CD8-positive, alpha-beta memory T cell (primary cell): ENCODE measurements at places on chromosomes 6 and 20.
A peak's percentile ranks its signal among the peaks of the same experiment; 100 is the strongest.

DNA sequence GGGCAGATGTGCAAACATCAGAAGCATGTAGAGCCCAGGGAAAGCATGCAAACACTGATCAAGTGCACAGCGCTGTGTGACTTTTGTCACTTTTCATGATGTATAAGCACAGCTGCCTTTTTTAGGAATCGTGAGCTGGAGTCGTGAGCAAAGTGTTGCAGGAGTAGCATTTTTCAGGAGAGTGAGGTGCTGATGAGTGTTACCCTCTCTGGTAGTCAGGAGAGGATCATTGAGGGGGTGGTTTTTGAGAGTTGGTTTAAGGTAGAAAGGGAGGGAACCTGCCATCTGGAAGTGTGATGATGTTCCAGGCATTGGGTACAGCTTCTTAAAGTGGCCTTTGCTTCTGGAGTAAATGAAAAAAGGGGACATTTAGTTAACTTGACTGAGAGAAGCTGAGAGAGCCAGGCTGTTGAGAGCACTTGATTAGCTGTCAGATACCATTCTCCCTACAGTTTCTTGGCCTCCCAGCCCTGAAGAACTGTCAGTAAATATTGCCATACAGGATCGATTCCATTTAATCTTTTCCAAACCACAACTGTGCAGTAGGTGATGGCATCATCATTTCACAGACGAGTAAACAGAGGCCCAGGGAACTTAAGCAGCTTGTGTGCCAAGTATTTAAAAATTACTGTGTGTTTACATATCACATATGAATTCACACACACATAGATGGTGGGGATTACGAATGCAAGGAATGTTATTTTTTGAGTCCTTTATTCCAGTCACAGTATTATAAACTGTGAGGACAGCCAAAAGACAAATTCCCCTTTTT is 28.9 kb downstream of the TPD52L1 start:
- no peak for DNase-seq

GRCh38 chr6:74605922-74606581 is 599.8 kb downstream of the COL12A1 start:
- no peak for DNase-seq

GRCh38 chr6:124879110-124879991 is 82.9 kb upstream of the RNF217 start:
- no peak for DNase-seq

DNA sequence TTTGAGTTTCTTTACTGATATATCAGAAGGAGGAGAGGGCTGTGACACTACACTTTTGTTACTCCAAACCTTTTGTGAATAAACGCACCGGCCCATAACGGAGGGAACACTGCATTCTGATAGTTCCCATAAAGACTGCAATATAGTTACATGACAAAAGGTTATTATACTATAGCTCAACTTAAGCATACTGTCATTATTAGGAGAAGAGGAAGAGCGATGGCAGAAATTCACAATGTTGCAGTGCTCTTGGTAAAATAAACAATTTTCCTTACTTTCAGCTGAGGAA is 2.3 kb upstream of the PDE10A start:
- DNase-seq, result no peak

DNA sequence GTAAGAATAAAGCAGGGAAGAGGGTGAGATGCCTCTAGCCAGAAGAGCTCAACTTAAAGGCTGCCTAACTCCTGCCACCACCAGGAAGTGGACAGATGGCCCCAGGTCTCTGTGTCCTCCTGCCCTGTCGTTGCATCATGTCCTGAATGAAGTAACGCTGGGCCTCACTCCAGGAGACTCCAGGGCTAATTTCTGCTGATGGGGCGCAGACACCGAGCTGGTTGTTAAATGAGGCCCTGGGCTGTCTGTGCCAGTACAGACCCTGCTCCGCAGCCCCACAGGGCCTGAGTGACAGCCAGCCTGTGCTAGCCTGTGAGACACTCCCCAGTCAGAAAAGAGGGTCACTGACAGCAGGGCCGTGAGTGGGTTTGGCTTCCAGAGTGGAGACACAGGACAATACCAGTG is 6.5 kb downstream of the IP6K3 start:
- no peak for DNase-seq

- peak; percentile 41 for DNase-seq
Observed at GRCh38 chr6:137571854-137572253, 77.7 kb upstream of the OLIG3 start.

DNA sequence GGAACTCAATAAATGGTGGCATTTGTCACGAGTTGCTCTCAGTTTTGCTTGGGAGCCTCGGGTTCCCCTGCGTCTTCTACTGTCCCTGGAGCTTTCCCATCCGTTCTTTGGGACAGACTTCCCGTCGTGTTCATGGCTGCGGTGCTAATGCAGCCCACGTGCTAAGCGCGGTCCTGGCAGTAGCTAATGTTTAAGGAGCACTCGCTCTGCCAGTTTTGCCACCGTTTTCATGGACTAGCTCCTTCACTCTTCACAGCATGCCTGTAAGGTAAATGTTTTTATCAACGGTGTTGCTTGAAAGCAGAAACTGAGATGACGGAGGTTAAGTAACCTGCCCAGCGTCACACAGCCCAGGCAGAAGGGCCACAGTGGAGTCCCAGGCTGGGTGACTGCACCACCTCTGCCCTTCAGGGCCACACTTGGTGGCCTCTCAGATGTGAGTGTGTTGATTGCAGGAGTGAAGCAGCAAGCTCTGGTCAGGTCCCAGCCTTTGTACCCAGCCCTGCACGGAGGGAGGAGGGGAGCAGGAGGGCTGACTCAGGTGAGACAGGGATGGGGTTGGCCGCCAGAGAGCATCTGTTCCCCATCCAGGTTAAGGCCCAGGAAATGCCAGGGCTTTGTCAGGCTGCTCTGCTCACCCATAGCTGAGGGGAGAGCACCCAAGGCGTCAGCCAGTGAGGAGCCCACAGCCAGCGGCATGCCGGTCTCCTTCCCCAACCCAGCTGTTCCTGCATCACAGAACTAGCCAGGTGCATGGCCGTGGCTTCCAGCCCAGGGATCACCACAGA is 181.8 kb downstream of the ZMYND8 start:
- no peak for DNase-seq

GRCh38 chr6:148857798-148858390 is 111.1 kb downstream of the UST start:
- no peak for DNase-seq

GRCh38 chr20:36372666-36373065 is 66.5 kb downstream of the DLGAP4 start:
- no peak for DNase-seq

- DNase-seq, result no peak
Observed at GRCh38 chr6:6758915-6759654, 170.6 kb downstream of the LY86 start.

DNA sequence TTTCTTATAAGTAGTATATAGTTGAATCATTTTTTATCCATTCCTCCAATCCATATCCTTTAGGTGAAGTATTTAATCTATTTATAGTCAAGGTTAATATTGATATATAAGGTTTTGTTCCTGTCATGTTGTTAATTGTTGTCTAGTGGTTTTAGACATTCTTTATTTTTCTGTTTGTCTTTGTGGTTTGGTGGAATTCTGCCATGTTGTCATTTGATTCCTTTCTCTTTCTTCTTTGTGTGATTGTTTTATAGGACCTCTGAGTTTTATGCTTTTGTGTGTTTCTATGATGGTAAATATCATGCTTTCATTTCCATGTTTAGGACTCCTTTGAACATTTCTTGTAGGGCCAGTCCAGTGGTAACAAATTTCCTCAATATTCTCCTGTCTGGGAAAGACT is 450.3 kb upstream of the BTBD3 start:
- no peak for DNase-seq

DNA sequence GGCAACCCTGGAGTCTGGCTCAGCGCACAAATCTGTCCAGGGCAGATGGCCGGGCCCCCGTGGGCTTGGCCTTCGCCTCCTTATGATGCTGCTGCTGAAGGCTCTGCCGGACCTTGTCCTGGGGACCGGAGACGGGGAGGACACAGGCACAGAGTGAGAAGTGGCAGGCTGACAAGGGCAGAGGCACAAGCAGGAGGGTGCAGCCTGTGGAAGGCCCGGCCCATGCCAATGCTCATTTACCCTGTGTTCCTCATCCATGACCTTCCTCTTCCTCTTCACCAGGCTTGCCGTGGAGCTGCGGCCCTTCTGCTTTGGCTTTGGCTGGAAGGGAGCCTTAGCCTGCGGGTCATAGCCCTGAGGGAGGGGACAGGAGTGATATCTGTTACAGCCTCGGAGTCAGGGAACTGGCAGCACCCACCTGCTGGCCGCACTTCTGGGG is 2.4 kb downstream of the B3GALT4 start:
- no peak for DNase-seq

- no peak for DNase-seq
Observed at GRCh38 chr6:151015101-151015700, 149.7 kb downstream of the MTHFD1L start.

DNA sequence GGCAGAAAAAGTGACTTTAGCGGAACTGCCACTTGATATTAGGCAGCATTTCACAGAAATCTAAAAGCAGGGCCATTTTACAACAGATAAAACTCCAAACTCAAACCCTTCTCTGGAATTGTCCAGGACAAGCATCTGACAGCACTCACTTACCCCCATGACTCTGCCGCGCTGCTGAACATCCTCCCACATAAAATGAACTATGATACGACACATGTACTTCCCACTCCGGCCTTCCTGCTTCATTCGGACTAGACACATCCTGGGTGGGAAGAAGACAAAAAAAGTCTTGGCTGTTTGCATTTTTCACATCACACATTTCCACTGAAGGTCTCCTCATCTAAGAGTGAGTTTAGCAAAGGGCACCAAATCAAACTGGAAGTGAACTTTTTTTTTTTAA is 54.8 kb upstream of the FAM83C start:
- no peak for DNase-seq

GRCh38 chr20:12047838-12048432 is 130.2 kb downstream of the BTBD3 start:
- no peak for DNase-seq

DNA sequence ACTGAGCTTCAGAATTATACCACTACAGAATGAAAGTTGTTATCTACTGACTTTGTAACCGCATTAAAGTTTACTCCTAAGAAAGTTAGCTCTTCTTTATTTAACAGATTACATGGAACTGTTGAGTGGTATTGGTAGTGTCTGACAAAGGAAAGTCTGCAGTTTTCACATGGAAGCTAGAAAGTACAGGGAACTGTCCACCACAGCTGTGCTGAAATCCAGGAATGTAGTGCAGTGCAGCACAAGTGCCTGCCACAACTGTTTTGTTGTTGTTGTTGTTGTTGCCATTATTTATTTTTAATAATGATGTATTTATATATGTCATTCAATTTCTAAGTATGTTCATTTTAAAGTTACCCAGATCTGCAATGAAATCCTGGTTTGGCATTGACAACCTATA is 464.9 kb downstream of the TBC1D32 start:
- no peak for DNase-seq

DNA sequence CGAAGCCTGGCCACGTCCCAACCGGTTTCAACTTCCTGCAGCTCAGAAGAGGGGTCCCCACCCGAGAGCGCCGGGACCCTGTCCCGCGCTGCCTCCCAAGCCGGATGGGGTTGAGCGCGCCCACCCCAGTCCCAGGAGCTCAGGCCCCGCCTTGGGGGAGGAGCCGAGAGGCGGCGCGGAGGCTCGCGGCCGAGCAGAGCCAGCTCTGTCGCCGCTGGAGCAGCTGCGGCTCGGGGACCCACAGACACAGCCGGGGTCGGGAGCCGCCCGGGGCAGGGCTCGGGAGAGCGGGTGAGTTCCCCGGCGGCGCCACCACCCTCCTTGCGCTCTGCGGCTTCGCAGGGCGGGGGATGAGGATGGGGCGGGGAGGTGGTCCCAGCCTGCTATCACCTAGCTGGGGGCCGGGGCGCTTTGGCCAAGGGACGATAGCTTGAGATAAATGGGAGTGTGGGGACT is at the start of gene PPP1R16B:
TSS of gene PPP1R16B (plus strand) at position 196 of the 456 bp plus-strand sequence. CDS start 30,229 bp downstream, outside the sequence.
- peak; percentile 83 for DNase-seq

DNA sequence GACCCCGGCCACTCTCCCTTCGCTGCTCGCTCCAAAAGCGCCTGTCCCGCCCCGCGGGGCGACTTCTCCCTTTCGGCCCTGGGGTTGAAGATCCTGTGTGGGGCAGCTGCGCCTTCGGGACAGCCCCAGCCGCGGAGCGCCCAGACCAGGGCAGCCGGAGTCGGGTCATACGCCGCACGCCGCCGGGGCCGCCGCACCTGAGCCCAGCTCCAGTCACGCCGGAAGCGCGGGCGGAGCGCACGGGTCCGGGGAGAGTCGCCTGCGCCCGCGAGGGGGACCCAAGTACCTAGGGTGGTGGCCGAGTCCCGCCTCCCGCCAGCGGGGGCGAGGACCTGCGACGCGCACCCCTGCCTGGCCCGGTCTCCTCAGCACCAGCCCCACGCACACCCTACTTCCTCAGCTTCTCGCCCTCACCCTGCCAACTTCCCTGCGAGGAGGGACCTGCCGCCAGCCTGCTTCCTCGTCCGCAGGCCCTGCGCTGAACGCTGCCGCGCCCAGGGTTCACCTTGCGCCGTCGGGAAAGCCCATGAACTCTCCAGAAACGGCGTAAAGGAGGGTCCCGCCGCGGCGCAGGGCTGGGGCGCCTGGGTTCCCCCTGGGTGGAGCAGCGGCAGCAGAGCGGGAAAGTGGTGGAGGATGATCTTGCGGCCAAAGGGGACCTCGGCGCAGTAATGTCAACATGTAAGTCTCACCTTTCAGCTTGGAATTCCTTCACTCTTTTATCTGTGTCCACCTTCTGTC is at the start of gene ADGRG6:
TSS of gene ADGRG6 (plus strand) at position 357 of the 741 bp plus-strand sequence. CDS start at position 680, 323 bp downstream.
- peak; percentile 45 for DNase-seq

- DNase-seq, result no peak
Observed at GRCh38 chr20:36585410-36586125, 12.2 kb downstream of the TGIF2 start.

- no peak for DNase-seq
Observed at GRCh38 chr20:62511300-62511914, 35.6 kb upstream of the GATA5 start.

GRCh38 chr6:119431799-119432198 is 82.2 kb upstream of the MAN1A1 start:
- DNase-seq, result no peak

DNA sequence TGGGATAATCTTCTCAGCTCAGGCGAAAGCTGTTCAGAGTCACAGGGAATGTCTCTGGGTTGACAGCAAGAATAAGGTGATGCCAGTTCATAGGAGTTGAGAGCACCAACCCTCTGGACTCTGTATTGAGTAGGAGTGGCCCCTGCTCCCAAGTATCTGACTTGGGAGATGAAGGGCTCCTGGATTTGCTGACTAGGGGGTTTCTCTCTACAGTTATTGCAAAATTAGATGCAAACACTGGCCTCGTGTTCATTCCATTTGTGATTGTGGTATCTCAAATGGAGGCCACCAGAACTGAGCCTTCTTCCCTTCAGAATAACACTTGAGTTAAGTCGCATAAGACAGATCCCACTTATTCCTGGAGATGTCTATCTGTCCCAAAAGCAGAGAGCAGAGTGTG is 135.7 kb downstream of the PDE7B start:
- DNase-seq, result no peak

DNA sequence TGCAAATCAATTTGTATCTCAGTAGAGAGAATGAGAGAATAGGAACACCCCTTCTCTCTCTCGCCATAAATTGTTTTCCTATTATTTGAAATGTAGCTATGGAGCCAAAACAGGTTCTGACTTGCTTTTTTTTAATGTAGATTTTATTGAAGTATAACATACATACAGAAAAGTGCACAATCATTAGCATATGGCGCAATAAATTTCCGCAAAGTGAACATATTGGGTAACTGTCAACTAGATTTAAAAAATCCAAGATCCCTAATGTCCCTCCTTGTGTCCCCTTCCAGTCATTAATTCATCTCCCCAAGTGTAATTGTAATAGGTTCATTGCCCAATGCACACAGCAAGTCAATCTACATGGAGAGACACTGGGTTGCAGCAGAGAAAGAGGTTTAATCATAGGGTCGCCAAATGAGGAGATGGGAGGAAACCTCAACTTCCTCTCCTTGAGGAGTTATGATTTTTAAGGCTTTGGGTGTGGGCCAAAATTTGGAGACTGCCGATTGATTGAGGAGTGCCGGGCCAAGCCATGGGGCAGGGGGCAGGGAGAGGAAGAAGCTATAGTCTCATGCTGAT is 43.3 kb upstream of the TGM3 start:
- DNase-seq, result no peak
